ENCODE measurements at places on chromosomes 6 and 20. TPM values are rescaled to one million over a fixed set of nuclear protein-coding genes. Genes with fewer than 3 reads are reported as not detected.

DDX43 gene
- total RNA-seq = 1.00 TPM

CST7 gene
- total RNA-seq = not detected

WFDC9 gene
- not detected for total RNA-seq

ME1 gene
- total RNA-seq = 97.7 TPM

GHRH gene
- not detected for total RNA-seq
